Sigmoid colon (tissue), 7 donors: ENCODE measurements at places on chromosomes 2 and 18. TPM values are rescaled to one million over a fixed set of nuclear protein-coding genes. Genes with fewer than 3 reads are reported as not detected.

DNA sequence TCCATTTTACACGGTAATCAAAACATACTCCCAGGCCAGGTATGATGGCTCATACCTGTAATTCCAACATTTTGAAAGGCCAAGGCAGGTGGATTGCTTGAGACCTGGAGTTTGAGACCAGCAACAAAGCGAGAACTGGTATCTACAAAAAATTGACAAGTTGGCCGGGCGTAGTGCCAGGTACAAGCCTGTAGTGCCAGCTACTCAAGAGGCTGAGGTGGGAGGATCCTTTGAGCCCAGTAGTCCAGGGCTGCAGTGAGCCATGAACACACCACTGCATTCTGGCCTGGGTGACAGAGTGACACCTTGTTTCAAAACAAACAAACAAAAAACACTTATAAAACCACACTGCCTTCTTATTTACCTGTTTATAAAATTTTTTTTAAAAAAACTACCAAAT lies 80.8 kb downstream of the GAREM1 start:
- DNase-seq, result no peak

DNA sequence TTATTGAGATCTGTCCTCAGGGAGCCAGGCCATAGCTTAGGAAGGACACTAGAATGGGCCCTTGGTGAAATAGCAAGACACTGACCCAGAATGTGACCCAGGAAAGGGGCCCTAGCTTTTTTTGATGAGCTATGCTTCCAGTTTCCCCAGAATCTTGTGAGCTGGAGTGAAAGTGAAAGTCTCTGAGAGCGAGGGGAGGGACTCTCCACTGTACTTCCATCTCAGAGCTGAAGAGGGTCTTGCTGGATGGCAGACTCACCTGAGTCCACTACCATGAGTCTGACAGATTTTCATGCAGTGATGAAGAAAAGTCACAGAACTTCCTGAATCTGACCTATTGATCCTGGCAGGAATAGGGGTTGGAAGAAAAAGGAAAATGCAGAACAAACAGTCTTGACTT lies 3.1 kb downstream of the ARHGAP25 start:
- DNase-seq, result no peak

- peak; percentile 91 for DNase-seq
Observed at GRCh38 chr2:219298759-219299371, 10.3 kb downstream of the PTPRN start.

- DNase-seq, result no peak
Observed at GRCh38 chr18:65754121-65754520, 3.3 kb downstream of the CDH7 start.

- no peak for DNase-seq
Observed at GRCh38 chr18:26307161-26307773, 81.0 kb downstream of the TAF4B start.

- DNase-seq, result no peak
Observed at GRCh38 chr2:16318474-16319195, 347.0 kb downstream of the CYRIA start.

GRCh38 chr2:51329512-51329911 lies 297.6 kb upstream of the NRXN1 start:
- no peak for DNase-seq

GRCh38 chr18:44740000-44740399 lies 59.3 kb downstream of the SETBP1 start:
- no peak for DNase-seq

DNA sequence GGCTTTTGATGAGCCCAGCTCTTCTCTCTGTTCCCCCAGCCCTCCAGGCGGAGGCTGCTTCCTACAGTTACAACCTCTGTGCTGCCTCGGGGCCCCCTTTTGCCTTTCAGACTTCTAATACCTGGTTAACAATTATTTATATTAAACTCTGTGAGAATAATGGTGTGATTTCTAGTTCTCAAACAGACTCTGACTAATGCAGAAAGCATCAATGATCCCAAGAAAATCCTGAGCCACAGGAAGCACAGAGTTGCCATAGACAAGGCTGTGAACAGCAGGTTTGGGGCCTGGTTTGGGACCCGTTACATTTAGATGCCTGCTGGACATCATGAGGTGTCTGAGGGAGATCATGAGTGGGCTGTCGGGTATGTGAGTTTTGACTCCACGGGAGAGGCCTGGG lies 37.4 kb upstream of the MYO3B start:
- no peak for DNase-seq

- DNase-seq, result no peak
Observed at GRCh38 chr2:28011322-28011737, 120.8 kb downstream of the BABAM2 start.

Gene TLX2
- total RNA-seq, result 1.9 TPM

Gene COLEC11
- total RNA-seq, result 2.3 TPM

Gene KIF1A
- total RNA-seq, result 9.7 TPM

Gene LRP2
- total RNA-seq, result not detected
